ENCODE measurements at places on chromosomes 7 and 10. TPM values are rescaled to one million over a fixed set of nuclear protein-coding genes. Genes with fewer than 3 reads are reported as not detected.

The TMEM213 gene
- total RNA-seq, result not detected

The VGF gene
- 4.9 TPM for total RNA-seq

The MBL2 gene
- total RNA-seq, result not detected

The SEMA3D gene
- total RNA-seq, result 0.66 TPM

The CNOT4 gene
- 12.2 TPM for total RNA-seq

The OR2A1 gene
- total RNA-seq, result not detected

The FAM237B gene
- not detected for total RNA-seq

The NSMCE4A gene
- 68.9 TPM for total RNA-seq

The CCT6A gene
- 75.8 TPM for total RNA-seq

The DMTF1 gene
- 75.5 TPM for total RNA-seq

The TACR2 gene
- total RNA-seq, result not detected

DNA sequence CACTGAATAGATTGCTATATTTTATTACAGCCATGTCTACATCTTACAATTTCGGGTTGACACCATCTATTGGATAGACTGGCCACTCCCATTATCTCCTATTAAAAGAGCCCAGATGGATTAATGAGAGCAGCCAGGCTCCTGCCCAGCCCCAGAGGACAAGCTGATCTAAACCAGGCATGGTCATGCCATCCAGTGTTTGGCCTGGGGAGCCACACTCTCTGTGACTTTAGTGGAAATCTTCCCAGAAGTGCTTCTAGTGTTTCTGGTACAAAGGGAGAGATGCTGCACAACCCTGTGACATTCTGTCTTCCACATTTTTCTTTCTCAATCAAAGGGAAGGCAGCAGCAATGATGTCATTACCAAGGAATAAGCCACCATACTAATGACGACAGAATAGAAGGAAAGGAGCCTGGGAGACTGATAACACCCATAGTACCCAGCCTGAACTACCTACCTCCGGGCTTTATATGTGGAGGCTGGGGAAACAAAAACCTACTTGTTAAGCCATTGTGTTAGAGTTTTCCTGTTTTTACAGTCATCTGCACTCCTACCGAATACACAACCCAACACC, 5.0 kb downstream of the NEBL start:
- no peaks in the 10 kb centered on the region for H3K4me1 ChIP-seq
- no peak overlapping the region for H3K27ac ChIP-seq
- H3K4me3 ChIP-seq, result no peak overlapping the region
- no peaks in the 10 kb centered on the region for H3K27me3 ChIP-seq

GRCh38 chr7:140033036-140033435, 29.7 kb downstream of the PARP12 start:
- no peak overlapping the region for H3K27ac ChIP-seq
- no peaks in the 10 kb centered on the region for H3K4me1 ChIP-seq
- H3K27me3 ChIP-seq, result no peaks in the 10 kb centered on the region
- peaks cover 18% of the 10 kb centered on the region for H3K36me3 ChIP-seq
- no peak overlapping the region for H3K4me3 ChIP-seq
- no peak for DNase-seq

DNA sequence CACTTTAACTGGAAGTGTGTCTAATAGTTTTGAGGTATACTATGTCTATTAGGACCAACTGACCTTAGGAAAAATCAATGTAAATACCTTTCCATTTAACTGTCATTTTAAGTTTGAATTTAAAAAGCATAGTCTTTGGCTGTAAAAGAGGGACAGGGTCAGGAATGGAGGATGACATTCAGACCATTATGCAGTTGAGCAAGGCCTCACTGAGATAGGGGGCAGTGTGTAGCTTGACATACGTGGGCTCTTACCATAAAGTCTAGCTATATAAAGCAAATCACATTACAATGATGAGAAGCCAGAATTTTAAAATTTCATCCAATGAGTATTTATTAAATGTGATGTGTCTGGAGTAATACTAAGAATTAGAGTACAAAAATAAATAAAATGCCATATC, 17.9 kb downstream of the PALS2 start:
- H3K27ac ChIP-seq, result no peak overlapping the region
- no peaks in the 10 kb centered on the region for H3K27me3 ChIP-seq
- H3K36me3 ChIP-seq, result no peaks in the 10 kb centered on the region
- H3K4me3 ChIP-seq, result no peak overlapping the region
- DNase-seq, result no peak
- H3K4me1 ChIP-seq, result peaks cover 22% of the 10 kb centered on the region

DNA sequence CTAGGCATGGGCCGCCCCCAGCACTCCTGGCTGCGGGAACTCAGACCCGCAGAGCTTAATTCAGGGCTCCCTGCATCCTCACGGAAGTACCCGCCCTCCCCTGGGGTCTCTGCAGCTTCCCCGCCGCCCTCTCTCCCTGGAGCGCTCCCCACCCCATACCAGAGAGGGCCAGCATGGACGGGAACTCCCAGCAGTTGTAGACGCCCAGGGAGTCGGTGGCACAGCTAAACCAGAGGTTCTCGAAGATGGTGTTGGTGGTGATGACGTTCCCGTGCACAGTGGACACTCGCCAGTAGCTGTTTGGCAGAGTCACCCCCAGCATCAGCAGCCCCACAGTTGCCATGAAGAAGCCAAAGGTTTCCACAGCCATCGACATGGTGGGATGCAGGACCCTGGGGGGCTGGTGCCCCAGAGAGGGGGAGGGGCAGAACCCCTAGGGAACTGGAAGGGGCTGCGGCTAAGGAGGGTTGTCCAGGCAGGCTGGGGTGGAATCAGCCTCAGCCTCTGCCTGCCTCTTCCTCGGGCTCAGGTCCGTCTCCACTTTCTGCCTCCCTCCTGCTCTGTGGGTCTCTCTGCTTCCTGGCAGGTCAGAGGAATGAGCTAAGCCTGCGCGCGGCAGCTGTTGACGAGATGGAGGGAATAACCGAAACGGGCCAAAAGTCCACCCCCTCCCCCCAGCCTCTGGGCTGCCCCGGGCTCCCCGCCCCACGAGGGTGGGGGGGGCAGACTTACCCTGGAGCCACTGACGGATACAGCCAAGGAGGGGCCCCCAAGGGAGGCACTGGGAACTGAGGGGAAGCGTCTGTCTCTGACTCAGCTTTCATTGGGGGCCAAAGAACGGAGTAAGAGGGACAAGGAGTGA, at the start of gene CLDN15:
CLDN15 (minus strand) TSS at position 597 of the 862 bp plus-strand sequence; CDS start at position 376, 221 bp downstream.
- no peak within 1 kb of the TSS for H3K4me3 ChIP-seq
- H3K4me1 ChIP-seq, result peaks cover 46% of the 10 kb centered on the region
- no peaks in the 10 kb centered on the region for H3K27me3 ChIP-seq
- H3K36me3 ChIP-seq, result no peaks in the 10 kb centered on the region
- peak; percentile 41 for DNase-seq
- H3K27ac ChIP-seq, result peak within 1 kb of the TSS; percentile 87

- H3K27me3 ChIP-seq, result no peaks in the 10 kb centered on the region
- no peaks in the 10 kb centered on the region for H3K36me3 ChIP-seq
- no peak for DNase-seq
- H3K4me1 ChIP-seq, result no peaks in the 10 kb centered on the region
- H3K4me3 ChIP-seq, result no peak overlapping the region
These were observed 72.7 kb downstream of the SEM1 start for GRCh38 chr7:96636979-96637378.

DNA sequence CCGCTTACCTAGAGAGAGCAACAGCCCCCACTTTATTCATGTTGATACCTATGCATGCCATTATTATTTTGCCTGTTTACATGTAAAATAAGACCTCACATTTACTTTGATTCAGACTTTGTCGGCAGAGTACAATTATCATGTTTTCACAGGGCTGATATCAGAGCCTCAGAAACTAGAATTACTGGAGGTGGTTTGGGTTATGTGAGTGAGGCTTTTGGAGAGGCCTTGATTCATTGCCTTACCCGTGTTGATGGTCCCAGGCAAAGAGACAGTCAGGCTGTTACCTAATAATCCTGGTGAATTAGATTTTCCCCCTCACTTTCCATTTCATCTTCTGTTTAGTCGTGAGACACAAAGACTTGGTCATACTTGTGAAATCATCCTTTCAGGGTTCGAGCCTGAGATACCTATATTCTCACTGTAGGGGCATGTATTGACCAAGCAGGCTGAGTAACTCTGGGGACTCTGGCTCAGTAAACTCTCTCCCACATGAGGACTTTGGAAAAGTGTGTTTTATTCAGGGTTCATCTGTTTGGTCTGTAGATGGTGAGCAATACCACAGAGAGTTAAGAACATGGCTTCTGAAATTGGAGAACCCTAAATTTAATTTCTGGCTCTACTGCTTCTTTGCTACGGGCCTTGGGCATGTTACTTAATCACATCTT, 150.9 kb downstream of the CELF2 start:
- H3K4me1 ChIP-seq, result peaks cover 12% of the 10 kb centered on the region
- no peaks in the 10 kb centered on the region for H3K27me3 ChIP-seq
- H3K27ac ChIP-seq, result no peak overlapping the region
- no peak for DNase-seq
- H3K36me3 ChIP-seq, result no peaks in the 10 kb centered on the region
- no peak overlapping the region for H3K4me3 ChIP-seq

GRCh38 chr7:84188786-84189405, 5.7 kb downstream of the SEMA3A start:
- H3K27me3 ChIP-seq, result no peaks in the 10 kb centered on the region
- no peaks in the 10 kb centered on the region for H3K36me3 ChIP-seq
- H3K4me1 ChIP-seq, result no peaks in the 10 kb centered on the region
- H3K27ac ChIP-seq, result no peak overlapping the region
- no peak overlapping the region for H3K4me3 ChIP-seq
- no peak for DNase-seq

GRCh38 chr7:33798686-33799325, 106.5 kb upstream of the BMPER start:
- no peak for DNase-seq
- H3K27ac ChIP-seq, result no peak overlapping the region
- no peaks in the 10 kb centered on the region for H3K36me3 ChIP-seq
- H3K27me3 ChIP-seq, result no peaks in the 10 kb centered on the region
- no peak overlapping the region for H3K4me3 ChIP-seq

DNA sequence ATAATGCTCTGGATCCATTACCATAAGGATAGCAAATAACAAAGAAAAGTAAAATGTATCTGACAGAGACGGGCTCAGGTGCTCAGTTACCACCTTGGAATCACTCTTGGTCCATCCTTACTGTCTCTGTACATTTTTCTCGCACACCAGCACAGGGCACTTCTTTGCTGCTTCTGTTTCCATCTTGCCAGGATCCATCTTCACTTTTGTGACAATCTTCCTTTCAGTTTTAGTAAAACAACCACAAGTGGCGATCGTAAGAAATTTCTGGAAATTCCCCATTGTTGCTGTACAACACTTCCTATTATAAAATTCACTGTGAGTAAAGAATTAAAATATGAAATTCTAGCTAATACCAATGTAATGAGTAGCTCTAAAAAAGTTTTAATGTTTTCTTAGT, 695.5 kb downstream of the GRM8 start:
- H3K36me3 ChIP-seq, result no peaks in the 10 kb centered on the region
- no peak overlapping the region for H3K4me3 ChIP-seq
- no peak for DNase-seq
- no peaks in the 10 kb centered on the region for H3K4me1 ChIP-seq

DNA sequence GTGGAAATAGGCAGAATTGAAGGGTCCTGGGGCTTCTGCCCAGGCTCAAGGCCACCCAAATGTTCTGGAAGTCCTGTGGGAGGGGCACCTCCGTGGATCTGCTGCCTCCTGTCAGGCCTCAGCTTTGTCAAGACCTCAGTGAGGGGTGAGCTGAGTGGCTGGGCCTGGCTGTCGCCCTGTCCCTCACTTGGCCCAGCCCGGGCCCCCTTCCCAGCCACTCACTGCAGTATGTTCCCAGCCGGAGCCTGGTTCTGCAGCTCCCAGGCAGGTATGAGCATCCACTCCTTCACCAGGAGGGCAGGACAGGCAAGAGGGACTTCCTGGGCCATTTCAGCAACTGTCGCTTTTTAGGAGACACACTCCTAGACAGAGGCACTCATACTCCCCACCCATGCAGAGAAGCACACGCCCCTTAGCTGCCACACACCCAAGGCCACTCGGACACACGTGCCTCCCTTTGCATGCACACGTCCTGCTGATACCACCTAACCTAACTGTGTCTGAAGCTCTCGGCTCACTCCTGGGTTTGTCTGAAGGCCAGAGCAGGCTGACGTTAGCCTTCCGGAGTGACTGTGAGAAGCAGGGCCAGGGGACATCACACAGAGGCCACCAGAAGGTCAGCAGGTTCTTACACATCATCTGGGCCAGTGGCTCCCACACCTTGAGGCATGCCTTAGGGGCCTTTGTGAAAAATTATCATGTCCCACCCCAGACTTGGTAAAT, 72.2 kb upstream of the COL13A1 start:
- no peak overlapping the region for H3K27ac ChIP-seq
- no peak overlapping the region for H3K4me3 ChIP-seq
- no peaks in the 10 kb centered on the region for H3K4me1 ChIP-seq
- H3K27me3 ChIP-seq, result no peaks in the 10 kb centered on the region

DNA sequence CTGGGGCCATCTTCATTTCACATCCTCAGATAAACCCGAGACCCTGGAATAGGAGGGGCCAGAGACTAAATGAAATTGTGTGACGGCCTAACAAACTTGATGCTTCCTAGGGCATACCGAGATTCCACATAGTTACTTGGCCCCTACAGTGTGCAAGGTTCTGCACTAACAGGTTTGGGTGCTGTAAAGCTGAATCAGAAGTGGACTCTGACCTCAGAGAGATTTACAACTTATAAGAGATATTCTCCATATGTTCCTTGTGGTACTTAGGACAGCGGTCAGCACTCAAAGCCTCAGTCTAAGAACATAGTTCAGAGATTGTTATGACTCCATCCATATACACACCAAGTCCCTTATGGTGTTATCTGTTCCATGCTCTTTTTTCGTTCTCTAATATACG, 55.1 kb upstream of the FHIP2A start:
- DNase-seq, result no peak
- H3K4me1 ChIP-seq, result peaks cover 14% of the 10 kb centered on the region
- H3K36me3 ChIP-seq, result no peaks in the 10 kb centered on the region

GRCh38 chr7:133365917-133366316, 113.0 kb downstream of the EXOC4 start:
- no peaks in the 10 kb centered on the region for H3K27me3 ChIP-seq
- DNase-seq, result peak; percentile 16
- H3K4me3 ChIP-seq, result no peak overlapping the region
- peaks cover 36% of the 10 kb centered on the region for H3K4me1 ChIP-seq
- H3K36me3 ChIP-seq, result no peaks in the 10 kb centered on the region

- no peaks in the 10 kb centered on the region for H3K4me1 ChIP-seq
- DNase-seq, result no peak
- H3K27me3 ChIP-seq, result no peaks in the 10 kb centered on the region
- no peak overlapping the region for H3K27ac ChIP-seq
These were observed 117.1 kb downstream of the KMT2E start for GRCh38 chr7:105131033-105131656.

DNA sequence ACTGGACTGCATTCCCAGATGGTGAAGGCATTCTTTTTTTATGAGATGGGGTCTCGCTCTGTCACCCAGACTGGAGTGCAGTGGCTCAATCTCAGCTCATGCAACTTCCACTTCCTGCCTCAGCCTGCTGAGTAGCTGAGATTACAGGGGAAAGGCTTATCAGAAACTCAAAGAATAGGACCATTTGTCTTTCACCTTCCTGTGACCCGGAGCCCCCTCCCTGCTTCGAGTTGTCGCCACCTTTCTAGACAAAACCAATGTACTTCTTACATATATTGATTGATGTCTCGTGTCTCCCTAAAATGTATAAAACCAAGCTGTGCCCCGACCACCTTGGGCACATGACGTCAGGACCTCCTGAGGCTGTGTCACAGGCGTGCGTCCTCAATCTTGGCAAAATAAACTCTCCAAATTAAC, 1.8 kb upstream of the METTL27 start:
- H3K27ac ChIP-seq, result no peak overlapping the region
- no peak overlapping the region for H3K4me3 ChIP-seq
- H3K4me1 ChIP-seq, result peaks cover 15% of the 10 kb centered on the region
- no peak for DNase-seq
- no peaks in the 10 kb centered on the region for H3K27me3 ChIP-seq
- H3K36me3 ChIP-seq, result no peaks in the 10 kb centered on the region
